ENCODE measurements at places on chromosomes 12 and 14.

DNA sequence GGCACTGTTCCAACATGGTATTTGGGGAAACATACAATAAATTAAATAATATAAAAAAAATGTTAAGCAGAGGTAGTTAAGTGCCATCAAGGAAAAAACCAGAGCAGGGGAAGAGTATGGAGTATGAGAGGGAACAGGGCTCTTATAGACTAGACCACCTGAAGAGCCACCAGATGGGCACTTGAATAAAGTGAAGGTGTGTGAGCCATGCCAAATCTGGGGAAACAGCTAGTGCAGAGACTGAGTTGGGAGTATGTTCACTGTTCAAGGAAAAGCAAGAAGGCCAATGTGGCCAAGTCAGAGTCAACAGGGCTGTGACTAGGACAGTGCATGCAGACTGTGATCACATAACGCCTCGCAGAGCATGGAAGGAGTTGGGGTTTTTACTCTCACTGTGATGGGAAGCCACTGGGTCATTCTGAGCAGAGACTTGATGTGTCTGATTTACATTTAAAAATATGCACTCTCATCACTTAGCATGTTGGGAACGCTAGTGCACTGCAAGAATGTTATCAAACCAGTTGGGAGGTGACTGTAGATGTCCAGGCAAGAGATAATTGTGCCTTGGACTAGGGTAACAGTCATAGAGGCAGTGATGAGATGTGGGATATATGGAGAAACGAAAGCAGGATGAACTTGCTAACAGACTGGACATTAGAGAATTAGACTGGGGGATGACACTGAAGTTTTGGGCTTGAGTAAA is 25.6 kb downstream of the NDUFA12 start:
- no peak for DNase-seq

- DNase-seq, result no peak
These were observed 28.0 kb downstream of the CALM1 start for GRCh38 chr14:90424686-90425372.

DNA sequence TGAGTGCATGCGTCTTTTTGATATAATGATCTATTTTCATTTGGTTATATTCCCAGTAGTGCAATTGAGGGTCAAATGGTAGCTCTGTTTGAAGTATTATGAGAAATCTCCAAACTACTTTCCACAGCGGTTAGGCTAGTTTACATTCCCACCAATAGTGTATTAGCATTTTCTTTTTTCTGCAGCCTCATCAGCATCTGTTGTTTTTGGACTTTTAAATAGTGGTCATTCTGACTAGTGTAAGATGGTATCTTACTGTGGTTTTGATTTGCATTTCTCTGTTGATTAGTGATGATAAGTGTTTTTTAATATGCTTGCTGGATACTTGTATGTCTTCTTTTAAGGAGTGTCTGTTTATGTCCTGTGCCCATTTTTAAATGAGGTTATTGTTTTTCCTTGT is 3.7 kb upstream of the KLRC1 start:
- DNase-seq, result no peak

DNA sequence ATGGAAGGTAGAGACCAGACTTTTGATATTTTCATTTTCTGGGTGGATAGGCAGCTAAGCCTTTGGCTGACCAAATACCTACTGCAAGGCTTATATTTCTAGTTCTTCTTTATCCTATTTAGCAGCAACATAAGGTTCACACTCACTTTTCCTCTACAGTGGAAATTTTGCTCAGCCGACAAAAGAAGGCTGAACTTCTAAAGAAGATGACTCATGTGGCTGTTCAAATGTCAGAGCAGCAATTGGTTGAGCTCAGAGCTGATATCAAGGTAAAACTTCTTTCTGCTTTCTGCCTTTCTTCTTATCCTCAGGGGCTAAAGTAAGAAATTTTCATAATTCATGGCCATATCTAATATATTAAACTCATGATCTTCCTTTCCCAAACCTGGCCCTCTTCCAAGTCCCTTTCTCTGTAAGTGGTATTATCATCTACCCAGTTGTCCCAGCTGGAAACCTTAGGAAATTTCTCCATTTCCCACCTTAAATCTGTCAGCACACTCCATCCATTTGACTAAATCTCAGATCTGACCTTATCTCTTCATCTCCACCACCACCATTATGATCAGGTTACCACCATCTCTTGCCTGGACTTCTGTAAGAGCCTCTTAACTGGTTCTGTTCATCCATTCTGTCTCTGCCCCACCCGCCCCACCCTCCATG is 19.8 kb upstream of the KCNH3 start:
- no peak for DNase-seq

DNA sequence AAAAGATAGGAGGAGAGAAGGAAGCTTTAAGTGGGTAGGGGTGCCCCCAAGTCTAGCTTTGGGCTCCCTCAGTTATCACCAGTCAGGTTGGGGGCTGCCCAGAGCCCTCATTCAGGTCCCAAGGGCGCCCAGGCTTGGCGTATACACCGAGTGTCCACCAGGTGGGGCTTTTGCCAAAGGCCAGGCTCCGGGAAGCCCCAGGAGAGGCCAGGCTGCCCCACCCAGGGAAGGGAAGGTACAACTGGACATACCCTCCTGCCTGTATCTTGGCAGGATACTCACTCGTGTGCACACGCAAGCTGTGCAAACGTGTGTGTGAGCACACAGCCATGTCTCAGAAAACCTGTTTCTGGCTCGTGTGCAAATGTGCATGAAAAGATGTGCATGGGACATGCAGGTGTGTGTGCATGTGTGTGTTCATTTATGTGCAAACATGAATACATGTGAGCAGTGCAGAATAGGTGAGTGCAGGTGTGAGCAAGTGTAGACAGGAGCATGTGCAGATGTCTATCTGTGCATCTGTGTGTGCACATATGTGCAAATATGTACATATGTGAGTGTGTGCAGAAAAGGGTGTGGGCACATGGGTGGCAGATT is 103.9 kb upstream of the MYL2 start:
- DNase-seq, result peak; percentile 76

- no peak for DNase-seq
These were observed 372.3 kb downstream of the RPL10L start for GRCh38 chr14:46279327-46279726.

- no peak for DNase-seq
These were observed 3.5 kb upstream of the HIGD1C start for GRCh38 chr12:50948798-50949197.

DNA sequence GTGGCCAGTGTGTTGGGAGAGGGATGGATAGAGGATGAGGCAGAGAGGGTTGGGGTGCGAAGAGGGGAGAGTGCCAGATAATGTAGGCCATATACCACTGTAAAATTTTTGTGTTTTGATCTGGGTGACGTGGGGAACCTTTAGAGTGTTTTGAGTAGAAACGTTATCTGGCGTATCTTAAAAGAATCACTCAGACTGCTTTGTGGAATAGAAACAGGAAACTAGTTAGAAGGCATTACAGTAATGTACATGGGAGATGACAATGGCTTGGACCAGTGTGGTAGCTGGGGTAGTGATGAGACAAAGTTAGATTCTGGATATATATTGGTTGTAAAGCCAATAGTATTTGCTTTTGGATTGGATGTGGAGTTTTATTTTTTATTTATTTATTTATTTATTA is 20.6 kb downstream of the ATF1 start:
- DNase-seq, result no peak
